Gastroesophageal sphincter (tissue), 4 donors: ENCODE measurements at places on chromosomes 7 and 10. TPM values are rescaled to one million over a fixed set of nuclear protein-coding genes. Genes with fewer than 3 reads are reported as not detected.
A peak's percentile ranks its signal among the peaks of the same experiment; 100 is the strongest.

Gene CRPPA
- 3.1 TPM for total RNA-seq

Gene ELN
- 455 TPM for total RNA-seq

Gene PAX2
- total RNA-seq = not detected

Gene EBLN1
- total RNA-seq = not detected

Gene SPAM1
- total RNA-seq = not detected

Gene PDLIM1
- total RNA-seq = 63.2 TPM

Gene SCART1
- 3.9 TPM for total RNA-seq

Gene NPFFR1
- under 0.01 TPM for total RNA-seq

Gene TMEM120A
- total RNA-seq = 28.5 TPM

Gene SLC26A5
- 0.13 TPM for total RNA-seq

Gene PLPP4
- 2.5 TPM for total RNA-seq

Gene RHOBTB1
- 15.5 TPM for total RNA-seq

Gene ZC3HAV1L
- total RNA-seq = 7.3 TPM

Gene CDHR3
- 26.5 TPM for total RNA-seq

Gene GPR146
- total RNA-seq = 13.6 TPM

Gene TMEM139
- 0.40 TPM for total RNA-seq

Gene CCDC3
- total RNA-seq = 18.4 TPM

- ATAC-seq = no peak
Measured at GRCh38 chr10:3056280-3057037, 10.9 kb upstream of the PFKP start.

GRCh38 chr7:150755473-150756099, 18.4 kb downstream of the GIMAP5 start:
- ATAC-seq = peak; percentile 16

GRCh38 chr7:52365349-52365748, 670.1 kb upstream of the POM121L12 start:
- no peak for ATAC-seq

DNA sequence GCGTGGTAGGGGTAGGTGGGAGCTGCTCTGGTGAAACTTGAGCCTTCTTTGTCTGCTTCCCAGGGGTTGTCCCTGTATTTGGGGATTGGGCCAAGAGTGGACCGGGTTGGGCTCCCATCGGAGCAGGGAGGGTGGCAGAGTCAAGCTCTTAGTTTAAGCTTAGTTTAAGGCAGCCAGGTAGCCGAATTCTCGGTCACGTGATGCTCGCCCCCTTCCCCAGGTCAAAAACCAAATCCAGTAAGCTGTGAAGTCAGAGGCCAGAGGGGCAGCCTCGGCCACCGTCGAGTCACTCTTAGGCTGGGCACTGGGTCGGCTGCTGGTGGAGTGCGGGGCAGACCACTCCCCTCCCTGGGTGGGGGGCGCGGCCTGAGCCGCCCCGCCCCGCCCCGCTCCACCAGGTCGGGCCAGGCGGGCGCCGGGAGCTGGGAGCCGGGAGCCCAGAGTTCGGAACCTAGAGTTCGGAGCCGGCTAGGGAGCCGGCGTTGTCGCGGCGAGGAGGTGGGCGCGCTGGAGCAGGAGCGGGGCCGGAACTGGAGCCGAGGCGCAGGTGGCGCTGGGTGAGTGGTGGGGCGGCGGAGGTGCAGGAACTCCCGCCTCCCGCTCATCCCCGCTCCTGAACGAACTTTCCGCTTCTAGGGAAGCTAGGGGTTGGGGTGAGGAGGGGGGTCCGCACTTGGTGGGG, 2.8 kb upstream of the LZTS2 start:
- no peak for ATAC-seq

GRCh38 chr10:62036186-62037081, 134.9 kb downstream of the ARID5B start:
- peak; percentile 1 for ATAC-seq

DNA sequence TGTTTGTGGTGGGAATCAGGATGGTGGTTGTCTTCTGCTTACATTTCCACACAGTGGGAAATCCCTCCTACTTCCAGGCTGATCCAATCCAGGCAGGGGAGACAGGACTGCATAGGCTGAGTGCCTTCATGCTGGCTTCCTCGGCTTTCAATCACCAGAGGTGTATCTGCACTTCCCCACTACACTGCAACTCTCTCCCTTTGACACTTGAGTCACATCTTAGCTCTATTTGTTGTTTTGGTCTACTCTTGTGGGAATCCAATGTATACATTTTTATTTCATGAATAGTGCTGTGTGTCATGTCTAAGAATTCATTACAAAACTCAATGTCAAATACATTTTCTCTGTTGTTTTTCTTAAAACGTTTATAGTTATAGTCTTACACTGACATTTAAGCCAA, 735.6 kb downstream of the XPNPEP1 start:
- ATAC-seq = no peak

GRCh38 chr10:113712755-113713639, 33.3 kb downstream of the CASP7 start:
- no peak for ATAC-seq

DNA sequence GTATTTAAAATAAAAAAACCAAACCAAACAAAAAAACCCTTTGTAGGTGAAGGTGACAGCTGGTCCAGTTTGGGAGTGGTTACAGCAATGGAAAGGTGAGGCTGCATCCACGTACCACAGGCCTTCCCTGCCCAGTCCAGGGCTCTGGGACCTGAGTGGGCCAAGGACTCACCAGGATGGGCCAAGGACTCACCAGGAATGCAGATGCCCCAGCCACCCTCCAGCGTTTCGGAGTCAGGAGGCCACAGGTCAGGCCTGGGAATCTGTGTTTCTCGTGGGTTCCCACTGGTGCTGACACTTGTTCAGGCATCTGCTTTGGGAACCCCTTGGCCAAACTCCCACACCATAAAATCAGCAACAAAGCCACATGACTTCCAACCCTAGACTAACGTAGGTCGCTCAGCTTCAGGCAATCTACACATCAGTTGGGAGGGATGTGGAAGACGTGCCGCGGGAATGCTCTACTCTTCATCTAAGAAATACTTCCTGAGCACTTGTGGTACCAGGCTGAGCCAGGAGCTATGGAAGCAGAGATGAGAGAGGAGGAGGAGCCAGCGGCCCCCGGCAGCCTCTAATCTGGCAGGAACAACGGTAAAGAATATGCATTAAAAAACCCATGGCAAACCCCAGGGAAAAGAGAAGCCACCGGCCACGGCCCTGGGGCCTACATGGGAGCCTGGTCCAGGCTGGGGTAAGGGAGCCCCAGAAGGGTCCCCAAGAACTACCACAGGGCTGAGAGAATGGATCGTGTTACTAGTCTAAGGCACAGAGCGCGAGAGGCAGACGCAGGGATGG, 473.4 kb downstream of the PTPRN2 start:
- no peak for ATAC-seq

DNA sequence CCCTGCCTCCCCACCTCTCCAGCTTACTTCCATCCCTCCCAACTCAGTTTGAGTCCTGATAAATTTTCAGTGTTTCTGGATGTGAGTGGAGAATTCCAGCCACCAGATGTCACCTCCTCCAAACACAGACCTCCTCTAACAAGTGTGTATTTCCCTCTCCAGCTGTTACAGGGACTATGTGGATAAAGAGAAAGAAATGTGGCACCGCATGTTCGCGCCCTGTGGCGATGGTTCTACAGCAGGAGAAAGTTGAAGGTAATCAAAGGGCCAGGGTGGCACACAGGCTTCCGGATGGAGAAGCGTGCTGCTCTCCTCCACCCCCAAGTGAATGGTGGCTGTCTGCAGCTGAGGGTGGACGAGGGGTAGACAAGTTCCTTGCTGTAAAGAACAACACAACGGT, 14.7 kb downstream of the FKBP6 start:
- ATAC-seq = peak; percentile 61

- ATAC-seq = no peak
Measured at GRCh38 chr10:9535744-9536143, 1481.3 kb downstream of the GATA3 start.

DNA sequence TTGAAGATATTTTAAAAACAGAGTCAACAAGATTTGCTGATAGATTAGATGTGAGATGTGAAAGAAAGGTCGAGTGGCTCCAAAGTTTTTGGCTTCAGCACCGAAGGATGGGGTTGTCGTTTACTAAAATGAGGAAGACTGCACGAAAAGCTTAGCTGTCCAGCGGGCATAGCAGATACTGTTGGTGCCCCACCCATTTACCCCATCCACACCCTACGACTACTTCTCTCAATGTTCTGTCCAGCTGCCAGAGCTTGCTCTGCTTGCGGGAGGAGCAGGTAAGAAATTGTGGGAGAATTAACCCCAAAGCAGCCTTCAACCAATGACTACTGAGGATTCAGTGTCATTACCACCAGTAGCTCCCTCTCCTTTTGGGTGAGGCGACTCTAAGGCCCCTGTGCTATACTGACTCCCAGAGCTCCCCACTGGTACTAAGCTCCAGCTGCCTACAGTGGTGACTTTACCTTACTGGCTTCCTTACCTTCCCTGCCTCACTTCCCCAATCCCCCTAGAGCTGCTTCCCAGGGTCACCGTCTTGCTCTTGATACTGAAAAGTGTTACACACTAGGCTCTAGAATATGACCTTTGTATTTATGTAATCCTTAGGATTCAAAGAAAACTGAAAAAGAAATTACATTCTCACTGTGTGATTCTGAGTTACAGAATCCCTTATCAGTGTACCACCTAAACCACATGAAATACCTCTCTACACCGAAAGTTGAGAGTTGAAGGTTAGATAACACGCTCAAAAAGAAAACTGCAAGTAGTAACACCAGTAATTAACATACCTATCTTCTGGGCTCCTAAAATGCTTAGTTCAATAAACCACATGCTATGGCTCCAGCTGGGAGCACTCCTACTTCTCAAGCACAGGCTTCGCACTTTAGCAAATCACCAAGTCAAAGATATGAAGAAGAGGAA, 22.3 kb downstream of the CACUL1 start:
- no peak for ATAC-seq

- no peak for ATAC-seq
Measured at GRCh38 chr7:96319439-96319838, 2.5 kb downstream of the SLC25A13 start.

GRCh38 chr7:104552102-104552501, 223.7 kb downstream of the LHFPL3 start:
- no peak for ATAC-seq

DNA sequence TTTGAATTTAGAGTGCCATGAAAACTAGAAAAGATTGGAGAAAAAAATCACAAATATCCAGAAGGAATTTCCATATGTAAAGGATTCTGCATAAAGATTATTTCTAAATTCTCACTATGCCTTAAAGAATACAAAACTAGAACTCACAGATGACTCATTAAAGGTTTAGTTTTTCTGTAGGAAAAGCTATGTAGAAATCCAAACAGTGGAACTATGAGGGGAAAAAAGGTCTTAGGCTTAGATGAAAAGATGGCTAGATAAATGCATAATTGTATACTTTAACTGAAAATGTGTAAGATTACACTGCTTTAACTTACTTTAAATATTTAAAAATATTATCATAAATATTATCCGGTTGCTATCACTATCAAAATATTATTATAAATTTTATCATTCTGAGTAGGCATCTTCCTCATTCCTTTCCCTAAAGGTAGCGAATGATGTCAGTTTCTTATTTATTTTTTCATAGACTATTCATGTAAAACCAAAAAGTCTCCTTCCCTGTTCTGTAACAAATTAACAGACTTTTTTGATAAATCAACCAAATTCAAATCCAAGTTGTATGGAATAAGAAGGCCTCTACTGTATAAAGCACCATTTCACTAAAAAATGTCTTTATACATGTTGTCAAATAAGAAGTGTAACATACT, 69.1 kb upstream of the COMTD1 start:
- no peak for ATAC-seq

- ATAC-seq = no peak
Measured at GRCh38 chr7:111730476-111731300, 168.4 kb upstream of the IMMP2L start.

- no peak for ATAC-seq
Measured at GRCh38 chr7:2714636-2715035, 26.6 kb downstream of the AMZ1 start.

DNA sequence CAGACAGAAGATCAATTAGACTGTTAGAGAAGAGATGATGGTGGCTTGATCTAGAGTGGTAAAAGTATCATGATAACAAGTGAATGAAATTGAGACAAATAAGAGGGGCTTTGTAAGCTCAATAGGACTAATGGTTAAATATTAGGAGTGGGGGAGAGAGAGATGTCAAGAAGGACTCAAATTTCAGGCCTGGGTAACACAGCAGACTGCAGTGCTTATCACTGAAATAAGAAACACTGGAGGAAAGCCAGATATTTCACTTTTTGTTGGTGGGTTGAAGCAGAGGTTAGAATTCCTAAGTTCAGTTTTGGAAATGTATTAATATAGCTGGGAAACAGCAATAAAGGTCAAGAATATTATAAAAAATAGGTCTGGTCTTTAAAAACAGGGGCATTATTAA, 74.6 kb downstream of the ORC5 start:
- no peak for ATAC-seq

DNA sequence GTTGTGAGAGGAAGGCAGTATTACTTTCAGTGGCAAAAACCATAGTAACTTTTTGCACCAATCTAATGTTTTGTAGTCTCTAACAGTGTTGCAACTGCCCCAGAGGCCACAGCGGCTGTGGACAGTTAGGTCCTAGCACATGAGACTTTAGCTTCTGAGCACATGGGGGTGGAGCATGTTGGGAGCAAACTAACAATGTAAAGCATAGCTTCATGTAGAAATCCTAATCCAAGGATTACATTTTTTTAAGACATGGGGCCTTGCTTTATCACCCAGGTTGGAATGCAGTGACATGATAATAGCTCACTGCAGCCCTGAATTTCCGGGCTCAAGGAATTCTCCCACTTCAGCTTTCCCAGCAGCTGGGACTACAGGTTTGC, 49.0 kb downstream of the LAMB1 start:
- ATAC-seq = no peak

DNA sequence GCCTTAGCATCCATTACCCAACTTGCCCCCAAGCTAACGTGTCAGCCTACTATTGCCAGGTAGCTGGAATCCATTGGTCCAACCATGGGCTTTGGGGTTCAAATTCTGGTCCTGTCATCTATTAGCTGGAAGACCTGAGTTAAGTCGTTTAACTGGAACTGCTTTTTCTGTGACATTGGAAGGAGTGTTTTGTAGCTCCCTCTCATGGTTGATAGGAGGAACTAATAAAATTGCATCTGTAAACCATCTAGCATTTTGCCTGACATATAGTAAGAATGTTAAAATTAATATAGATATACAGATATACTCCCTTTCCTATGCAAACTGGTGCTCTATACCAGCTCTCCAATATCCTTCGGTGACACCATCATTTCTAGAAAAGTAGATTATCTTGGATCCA, 23.8 kb upstream of the SLF2 start:
- ATAC-seq = no peak

GRCh38 chr7:343227-343822, 53.4 kb downstream of the FOXL3 start:
- no peak for ATAC-seq

GRCh38 chr7:85178531-85179298, 8.1 kb downstream of the SEMA3D start:
- ATAC-seq = no peak

- ATAC-seq = no peak
Measured at GRCh38 chr7:126774077-126774476, 478.7 kb downstream of the GRM8 start.

DNA sequence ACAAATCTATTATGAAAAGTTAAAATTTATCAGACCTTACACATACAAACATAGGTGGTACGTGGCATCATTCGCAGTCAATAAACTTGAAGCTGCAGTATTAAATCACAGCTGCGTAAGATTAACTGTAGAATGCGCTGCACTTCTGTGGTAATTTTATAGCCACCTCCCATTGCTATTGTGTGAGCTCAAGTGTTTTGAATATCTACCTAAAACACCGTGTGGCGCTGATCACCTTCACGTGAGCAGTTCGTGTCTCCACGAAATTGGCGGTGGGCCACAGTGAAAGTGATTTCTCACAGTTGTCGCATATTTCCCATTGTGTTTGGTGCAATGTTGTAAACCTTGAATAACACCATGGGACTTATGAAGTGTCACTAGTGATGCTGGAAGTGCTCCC, 102.8 kb downstream of the PLPP4 start:
- ATAC-seq = no peak

GRCh38 chr10:84216834-84217233, 8.5 kb downstream of the LRIT2 start:
- ATAC-seq = no peak
